ENCODE measurements at places on chromosomes 5 and 9. TPM values are rescaled to one million over a fixed set of nuclear protein-coding genes. Genes with fewer than 3 reads are reported as not detected.

The ETF1 gene
- total RNA-seq: 63.3 TPM

The ANKRD18A gene
- 6.9 TPM for total RNA-seq

The LHX3 gene
- not detected for total RNA-seq

DNA sequence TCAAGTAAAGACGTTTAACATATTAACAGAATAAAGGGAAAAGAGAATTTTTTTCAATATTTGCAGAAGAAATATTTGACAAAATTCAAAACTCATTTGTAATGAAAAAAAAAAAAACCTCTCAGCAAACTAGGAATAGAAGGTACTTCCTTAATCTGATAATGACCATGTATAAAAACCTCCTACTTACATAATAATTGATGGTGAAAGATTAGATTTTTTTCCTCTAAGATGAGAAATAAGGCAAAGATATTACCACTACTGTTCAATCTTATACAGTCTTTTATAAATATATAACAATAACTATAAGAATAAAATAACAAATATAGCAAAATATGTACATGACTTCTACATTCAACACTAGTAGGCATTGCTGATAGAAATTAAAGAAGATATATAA, 424.6 kb upstream of the KLF4 start:
- no peak for DNase-seq

DNA sequence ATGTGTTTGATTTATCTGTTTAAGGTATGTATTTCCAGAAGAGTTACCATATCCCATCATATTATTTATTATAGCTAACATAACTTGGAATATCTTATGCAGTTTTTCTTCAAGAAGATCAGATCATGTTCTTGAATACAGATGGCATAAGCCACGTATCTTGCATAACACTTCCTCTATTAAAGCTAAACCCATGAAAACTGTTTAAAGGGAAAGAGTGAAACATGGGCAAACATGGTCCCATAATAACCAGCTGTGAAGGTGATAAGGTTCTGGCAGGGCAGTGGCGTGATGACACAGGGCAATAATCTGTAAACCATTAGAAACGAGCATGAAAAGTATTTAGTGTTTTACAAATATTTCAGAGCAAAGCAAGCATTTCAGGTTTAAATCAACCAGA, 34.2 kb downstream of the EFNA5 start:
- no peak for DNase-seq

DNA sequence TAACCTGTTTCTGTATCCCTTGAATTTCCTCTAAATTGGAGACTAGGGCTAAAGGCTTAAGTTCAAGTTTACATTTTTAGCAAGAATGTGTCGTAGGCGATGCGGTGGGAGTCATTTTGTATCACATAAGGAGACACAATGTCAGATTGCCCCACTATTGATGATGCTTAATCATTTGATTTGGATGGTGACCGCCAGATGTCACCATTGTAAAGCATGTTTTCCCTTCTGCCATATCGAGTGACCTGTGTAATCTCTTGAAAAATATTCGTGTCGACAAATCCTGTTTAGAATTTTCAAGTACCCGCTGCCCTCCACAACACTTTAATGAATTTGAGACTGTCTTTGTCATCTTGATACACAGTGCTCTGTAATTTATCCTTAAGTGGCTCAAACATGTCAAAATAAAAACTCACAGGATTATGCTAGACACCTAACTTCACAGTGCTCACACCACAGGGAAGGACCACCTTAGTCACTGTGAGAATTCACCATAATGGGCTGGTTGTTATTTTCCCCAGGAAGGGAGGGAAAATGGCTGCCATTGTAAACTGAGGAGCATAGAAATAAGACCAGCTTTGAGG, 34.5 kb upstream of the SLC46A2 start:
- no peak for DNase-seq

- DNase-seq: no peak
Observed at GRCh38 chr5:150438873-150439546, 10.5 kb downstream of the RPS14 start.

DNA sequence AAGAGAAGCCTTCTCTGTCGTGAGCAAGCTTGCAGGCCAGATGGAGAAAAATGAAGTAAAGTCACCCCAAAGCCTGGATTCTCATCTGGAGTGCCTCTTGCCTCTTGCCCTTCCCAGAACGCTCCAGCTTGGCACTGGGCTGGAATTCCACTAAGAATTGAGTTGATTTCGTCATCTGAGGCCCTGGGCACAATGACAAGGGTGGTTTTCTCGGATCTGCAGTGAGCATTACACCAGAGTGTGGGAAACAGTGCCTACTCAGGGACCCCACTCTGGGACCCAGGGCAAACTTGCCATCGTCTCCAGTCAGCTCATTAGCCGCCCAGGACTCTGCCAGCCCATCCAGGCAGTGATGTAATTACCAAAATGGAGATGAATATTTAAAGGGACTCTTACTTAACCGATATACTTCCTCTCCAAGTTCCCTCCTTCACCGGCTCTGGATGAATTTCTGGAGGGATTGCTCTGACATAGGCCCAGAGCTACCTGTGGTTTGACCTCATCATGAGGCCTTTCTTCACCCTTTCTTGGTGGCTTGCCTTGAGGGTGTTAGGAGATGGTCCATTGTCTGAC, 44.7 kb upstream of the LCP2 start:
- no peak for DNase-seq

- DNase-seq: no peak
Observed at GRCh38 chr5:154587123-154588026, 109.3 kb upstream of the HAND1 start.

- no peak for DNase-seq
Observed at GRCh38 chr5:34657988-34658387, 1.9 kb downstream of the RAI14 start.
